Type B pancreatic cell (in vitro differentiated cells): ENCODE measurements at places on chromosomes 16 and 17. TPM values are rescaled to one million over a fixed set of nuclear protein-coding genes. Genes with fewer than 3 reads are reported as not detected.
A peak's percentile ranks its signal among the peaks of the same experiment; 100 is the strongest.

GRCh38 chr16:14356064-14356463 is 274.0 kb downstream of the PARN start:
- DNase-seq: no peak
- peaks cover 10% of the 10 kb centered on the region for H3K4me1 ChIP-seq
- H3K4me3 ChIP-seq: no peak overlapping the region
- peaks cover 8% of the 10 kb centered on the region for H3K27me3 ChIP-seq
- no peaks in the 10 kb centered on the region for H3K36me3 ChIP-seq

GRCh38 chr17:28888832-28889231 is 8.7 kb downstream of the FLOT2 start:
- no peaks in the 10 kb centered on the region for H3K27me3 ChIP-seq
- no peak for DNase-seq
- peaks cover 3% of the 10 kb centered on the region for H3K36me3 ChIP-seq
- no peak overlapping the region for H3K4me3 ChIP-seq
- no peak overlapping the region for H3K27ac ChIP-seq

GRCh38 chr17:83029571-83029970 is 49.8 kb upstream of the METRNL start:
- no peak overlapping the region for H3K27ac ChIP-seq
- H3K4me3 ChIP-seq: no peak overlapping the region
- H3K27me3 ChIP-seq: no peaks in the 10 kb centered on the region
- no peak for DNase-seq
- peaks cover 20% of the 10 kb centered on the region for H3K36me3 ChIP-seq

DNA sequence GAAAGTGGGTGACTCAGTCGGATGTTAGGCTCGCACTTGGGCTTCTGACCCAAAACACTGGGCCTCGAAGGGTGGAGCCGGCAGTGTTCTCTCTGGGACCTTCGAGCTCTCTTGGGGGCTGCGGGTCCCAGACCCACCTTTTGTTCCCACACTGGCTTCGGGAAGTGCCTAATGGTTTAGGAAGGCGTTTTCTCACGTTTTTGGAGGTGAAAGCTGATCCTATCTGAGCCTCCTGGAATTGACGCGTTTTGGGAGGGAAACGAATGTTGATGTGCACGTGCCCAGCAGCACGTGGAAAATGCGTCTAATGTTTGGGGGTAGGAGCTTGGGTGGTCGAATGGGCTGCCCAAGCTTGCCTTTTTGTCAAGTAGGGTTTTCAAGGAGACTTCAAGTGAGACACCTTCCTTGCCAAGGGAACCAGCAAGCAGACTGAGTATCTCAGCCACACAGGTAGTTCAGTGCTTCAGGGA is 666 bp downstream of the HGS start:
- H3K36me3 ChIP-seq: peaks cover 4% of the 10 kb centered on the region
- H3K27ac ChIP-seq: peak overlapping the region; percentile 81
- H3K4me1 ChIP-seq: peaks cover 14% of the 10 kb centered on the region
- peak overlapping the region; percentile 87 for H3K4me3 ChIP-seq
- DNase-seq: no peak

DNA sequence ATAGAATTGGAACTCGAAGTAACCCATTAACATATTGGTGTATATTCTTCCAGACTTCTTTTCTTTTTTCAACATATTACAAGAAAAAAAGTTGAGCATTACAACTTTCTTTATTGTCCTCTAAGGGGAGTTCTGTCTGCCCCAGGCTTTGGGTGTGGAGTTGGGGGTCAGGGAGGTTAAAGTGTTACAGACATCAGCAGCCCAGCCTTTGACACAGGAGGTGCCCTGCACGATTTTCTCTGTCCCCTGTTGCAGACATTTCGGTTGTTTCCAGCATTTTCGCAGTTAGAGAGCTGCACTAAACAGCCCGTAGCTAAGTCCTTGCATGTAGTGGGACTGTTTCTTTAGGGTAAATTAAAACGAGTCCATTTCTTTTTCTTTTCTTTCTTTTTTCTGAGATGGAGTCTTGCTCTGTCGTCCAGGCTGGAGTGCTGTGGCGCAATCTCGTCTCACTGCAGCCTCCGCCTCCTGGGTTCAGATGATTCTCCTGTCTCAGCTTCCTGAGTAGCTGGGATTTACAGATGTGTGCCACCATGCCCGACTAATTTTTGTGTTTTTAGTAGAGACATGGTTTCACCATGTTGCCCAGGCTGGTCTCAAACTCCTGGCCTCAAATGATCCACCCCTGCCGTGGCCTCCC is 13.4 kb upstream of the ADCY7 start:
- H3K36me3 ChIP-seq: no peaks in the 10 kb centered on the region
- H3K27me3 ChIP-seq: no peaks in the 10 kb centered on the region
- peaks cover 11% of the 10 kb centered on the region for H3K4me1 ChIP-seq
- H3K4me3 ChIP-seq: no peak overlapping the region

Gene TNRC6C
- 14.7 and 36.7 TPM in 2 replicates for total RNA-seq

Gene BEAN1
- total RNA-seq: 1.1 and 3.2 TPM in 2 replicates
